ENCODE measurements at places on chromosomes 11 and 22. TPM values are rescaled to one million over a fixed set of nuclear protein-coding genes. Genes with fewer than 3 reads are reported as not detected.
A peak's percentile ranks its signal among the peaks of the same experiment; 100 is the strongest.

GRCh38 chr11:100188137-100188783, 498.8 kb upstream of the ARHGAP42 start:
- no peak for DNase-seq

- no peak for DNase-seq
Observed at GRCh38 chr22:19818324-19819207, 36.1 kb downstream of the GNB1L start.

DNA sequence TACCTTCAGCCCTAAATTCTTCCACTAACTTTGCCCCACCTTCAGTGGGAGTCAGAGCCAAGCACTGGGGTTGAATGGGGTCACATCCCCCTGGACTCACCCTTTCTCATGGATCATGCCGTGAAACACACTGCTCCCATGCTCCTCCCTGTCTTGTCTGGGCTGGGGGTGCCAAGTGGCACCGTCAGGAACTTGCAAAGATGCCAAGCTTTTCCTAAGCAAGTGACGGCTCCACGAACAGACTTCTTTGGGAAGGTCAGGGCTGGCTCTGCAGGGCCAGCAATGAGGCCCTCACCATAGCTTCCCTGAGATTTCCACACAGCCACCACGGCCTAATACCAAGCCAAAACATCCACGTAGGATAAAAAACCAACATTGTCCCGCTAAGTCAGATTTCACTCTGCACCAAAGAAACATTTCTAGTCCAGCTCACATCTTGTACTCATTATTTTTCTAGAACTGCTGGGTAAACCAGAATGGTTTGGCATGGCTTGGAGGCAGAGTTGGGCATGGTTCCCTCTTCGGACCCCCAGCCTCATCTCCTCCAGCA, 76.5 kb downstream of the NAT10 start:
- no peak for DNase-seq

DNA sequence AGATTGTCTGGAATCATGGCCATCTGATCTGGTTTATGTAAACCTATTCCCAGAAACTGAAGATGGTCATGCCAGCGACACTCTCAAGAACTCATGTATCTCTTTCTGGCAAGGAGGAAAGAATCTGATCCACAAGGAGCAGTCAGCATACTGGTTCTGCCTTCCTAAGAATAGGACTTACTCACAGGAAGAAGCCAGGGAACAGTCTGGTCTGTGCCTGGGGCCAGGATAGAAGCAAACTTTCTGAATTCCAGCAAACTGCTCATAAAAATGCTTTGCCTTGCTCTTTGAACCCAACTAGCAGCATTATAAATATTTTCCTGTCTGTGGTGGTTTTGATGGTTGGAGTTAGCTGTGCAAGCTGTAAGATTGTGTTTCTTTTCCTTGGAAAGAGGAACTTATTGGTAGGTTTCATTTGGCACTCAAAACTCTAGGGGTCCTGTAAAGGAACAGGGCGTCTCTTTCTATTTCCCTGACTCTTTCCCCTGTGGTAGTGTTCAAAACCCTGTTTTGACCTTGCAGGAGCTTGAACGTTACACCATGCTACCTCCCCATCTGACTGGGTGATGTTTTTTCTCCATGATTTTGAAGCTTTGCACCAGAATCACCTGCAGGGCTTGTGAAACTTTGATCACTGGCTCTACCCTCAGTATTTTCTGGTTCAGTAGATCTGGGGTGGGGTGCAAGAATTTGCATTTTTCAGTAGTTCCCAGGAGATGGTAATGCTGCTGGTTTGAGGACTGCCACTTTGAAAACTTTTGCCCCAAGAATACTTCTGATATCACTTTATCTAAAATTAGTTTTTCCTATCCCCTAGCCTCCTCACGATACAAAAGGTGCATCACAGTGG, 627.8 kb upstream of the ANO5 start:
- DNase-seq, result peak; percentile 1

DNA sequence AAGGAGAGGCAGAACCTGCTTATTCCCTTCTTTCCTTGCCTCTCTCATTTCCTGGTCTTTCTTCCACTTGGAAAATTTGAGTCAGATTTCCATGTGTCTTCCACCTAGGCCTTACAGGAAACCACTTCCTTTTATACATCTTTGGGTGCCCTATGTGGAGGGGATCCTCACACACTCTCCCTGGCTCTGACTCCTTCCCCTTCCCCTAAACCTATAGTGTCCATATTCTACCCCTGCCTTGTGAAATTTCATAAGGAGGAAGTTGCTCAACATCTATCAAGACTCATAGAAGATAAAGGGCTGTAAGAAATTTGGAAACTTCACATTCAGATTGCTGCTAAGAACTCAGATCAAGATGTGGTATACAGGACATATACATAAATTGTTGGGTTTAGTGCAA, 20.4 kb downstream of the TUG1 start:
- no peak for DNase-seq

DNA sequence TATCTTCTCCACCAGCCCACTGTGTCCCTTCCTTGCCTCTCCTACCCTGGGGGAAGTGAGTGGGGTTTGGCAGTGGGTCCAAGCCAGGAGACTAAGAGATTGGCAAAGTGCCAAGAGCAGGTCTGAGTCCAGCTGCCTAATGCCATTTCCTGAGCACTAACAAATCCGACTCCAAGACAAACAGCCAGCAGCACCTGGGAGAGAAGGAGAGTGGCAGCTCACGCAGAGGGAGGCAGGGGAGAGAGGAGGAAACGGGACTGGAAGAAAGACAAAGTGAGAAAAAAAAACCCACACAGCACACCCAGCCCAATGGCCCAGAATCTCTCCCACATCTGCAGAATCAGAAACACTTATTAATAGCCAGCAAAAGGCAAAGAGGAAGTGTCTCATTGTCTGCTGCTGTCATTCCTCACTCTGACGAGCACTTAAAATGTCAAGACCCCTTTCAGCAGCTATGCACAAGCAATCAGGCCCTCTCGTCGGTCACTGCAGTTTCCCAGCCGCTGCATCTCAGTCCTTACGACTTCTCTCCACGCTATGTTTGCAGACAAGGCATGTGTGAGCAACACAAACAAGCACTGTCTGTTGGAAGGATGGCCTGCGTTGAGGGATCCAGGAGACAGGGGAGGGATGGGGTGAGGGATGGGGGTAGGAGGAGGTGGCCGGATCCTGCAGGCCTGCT, 558.4 kb upstream of the CADM1 start:
- peak; percentile 14 for DNase-seq

- no peak for DNase-seq
Observed at GRCh38 chr11:68211546-68211945, 1.6 kb downstream of the KMT5B start.

The MFRP gene
- not detected for polyA plus RNA-seq

DNA sequence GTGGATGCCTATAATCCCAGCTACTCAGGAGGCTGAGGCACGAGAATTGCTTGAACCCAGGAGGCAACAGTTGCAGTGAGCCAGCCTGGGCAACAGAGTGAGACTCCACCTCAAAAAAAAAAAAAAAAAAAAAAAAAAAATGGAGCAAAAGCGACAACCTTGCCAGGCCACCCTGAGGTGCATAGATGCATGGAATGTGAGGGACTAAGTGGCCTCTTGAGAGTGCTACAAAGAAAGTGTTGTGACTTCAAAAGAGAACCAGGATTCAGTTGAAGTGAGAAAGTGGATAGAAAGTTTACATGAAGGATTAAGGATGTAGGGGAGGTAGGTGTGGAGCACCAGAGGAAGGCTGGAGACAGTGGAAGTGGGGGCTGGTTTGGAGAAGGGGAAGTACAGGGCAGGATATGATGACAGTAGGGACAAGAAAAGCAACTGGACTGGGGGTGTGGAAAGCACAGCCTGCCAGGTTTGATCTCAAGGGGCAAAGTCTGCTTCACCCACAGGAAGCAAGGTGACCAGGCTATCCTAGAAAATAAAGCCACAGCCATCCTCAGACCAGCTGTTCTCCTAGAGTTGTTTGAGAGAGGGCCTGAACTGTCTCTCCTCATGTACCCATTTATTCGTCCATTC, 36.0 kb upstream of the OLFML1 start:
- no peak for DNase-seq

DNA sequence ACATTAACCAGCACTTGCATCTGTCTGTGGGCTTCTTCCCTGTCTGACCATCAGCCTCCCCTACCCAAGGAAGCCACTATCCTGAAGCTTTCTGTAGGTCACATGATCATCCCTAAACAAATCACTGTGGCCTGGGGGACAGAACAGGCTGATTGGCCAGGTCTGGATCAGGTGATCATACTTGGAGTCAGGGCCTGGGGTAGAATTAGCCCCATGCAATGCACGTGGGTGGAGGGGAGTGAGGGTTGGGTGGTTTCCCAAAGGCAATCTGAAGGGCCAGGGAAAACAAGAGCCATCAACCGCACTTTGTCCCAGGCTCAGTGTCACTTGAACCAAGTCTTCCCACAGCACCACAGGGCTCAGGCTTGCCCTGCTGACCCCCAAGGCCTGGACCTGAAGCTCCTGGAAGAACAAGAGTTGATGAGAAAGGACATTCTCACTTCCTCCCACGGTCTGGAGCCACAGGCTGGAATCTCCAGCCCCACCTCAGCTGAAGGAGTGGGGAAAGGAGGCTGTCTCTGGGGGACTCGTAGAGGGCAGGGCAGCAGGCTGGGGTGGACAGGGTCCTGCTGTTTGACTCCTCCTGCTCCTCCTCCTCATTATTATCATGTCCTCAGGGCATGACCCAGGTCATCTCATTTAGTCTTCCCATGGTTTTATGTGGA, 31.5 kb upstream of the TSPAN18 start:
- DNase-seq, result no peak

The SLC22A8 gene
- polyA plus RNA-seq, result not detected

GRCh38 chr22:37376643-37377042, 50.6 kb downstream of the ELFN2 start:
- DNase-seq, result no peak

The NCF4 gene
- polyA plus RNA-seq, result not detected

- DNase-seq, result no peak
Observed at GRCh38 chr11:18927550-18928322, 11.5 kb downstream of the MRGPRX1 start.

The SEC14L2 gene
- polyA plus RNA-seq, result 17.3 TPM

The CDC42EP2 gene
- polyA plus RNA-seq, result 48.4 TPM

The ZNF214 gene
- polyA plus RNA-seq, result 2.0 TPM

DNA sequence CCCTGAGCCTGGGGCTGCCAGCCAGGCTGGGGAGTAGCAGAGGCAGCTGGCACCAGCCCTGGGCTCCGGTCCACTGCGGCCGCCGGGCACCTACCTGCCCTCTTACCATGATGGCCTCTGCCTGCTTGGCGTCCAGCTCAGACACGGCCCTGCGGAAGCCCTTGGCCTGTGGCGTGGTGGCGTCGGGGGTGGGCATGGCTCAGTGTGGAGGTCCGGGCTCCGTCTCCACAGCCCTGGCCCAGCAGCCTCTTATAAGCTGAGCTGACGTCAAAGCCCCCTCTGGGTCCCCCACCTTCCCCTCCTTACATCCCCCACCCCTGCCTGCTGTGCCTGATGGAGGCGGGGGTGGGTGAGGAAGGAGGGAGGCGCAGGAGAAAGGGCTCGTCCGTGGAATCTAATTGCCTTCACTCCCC, at the start of gene TH:
Gene TH, minus strand, starts transcription at position 225 of the 413 bp plus-strand sequence. Its CDS starts 29 bp downstream, at position 196.
- no peak for DNase-seq

DNA sequence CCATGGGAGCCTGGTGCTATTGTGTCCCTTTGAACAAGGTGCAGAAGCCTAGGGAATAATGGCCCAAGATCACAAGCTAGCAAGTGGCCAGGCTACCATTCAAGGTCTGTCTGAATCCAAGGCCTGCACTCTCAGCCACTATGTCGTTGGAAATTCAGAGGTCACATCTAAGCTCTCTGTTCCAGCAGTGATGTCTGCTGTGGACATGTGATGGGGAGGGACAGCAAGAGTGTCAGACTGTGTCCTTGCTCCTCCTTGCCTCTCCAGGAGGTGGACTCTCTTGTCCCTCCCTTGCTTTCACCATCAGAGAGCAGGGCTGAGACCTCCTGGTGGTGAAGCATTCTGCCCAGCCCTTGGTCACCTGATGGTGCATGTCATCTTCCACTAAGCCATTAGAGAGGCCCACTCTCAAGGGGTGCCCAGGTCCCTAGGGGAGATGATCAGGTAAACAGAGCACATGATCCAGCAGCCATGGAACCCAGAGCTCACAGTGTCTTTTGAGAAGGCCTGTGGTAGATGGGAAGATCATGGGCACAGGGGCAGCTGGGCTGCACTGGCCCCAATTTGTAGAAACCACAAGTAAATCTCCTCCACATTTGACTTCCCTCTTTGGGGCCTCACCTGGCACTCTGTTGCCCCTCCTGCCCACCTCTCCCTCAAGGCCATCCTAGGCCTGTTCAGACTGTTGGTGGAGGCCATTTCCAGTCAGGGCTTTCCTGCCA, 37.1 kb upstream of the SUSD2 start:
- DNase-seq, result no peak

The FGF4 gene
- polyA plus RNA-seq, result not detected

DNA sequence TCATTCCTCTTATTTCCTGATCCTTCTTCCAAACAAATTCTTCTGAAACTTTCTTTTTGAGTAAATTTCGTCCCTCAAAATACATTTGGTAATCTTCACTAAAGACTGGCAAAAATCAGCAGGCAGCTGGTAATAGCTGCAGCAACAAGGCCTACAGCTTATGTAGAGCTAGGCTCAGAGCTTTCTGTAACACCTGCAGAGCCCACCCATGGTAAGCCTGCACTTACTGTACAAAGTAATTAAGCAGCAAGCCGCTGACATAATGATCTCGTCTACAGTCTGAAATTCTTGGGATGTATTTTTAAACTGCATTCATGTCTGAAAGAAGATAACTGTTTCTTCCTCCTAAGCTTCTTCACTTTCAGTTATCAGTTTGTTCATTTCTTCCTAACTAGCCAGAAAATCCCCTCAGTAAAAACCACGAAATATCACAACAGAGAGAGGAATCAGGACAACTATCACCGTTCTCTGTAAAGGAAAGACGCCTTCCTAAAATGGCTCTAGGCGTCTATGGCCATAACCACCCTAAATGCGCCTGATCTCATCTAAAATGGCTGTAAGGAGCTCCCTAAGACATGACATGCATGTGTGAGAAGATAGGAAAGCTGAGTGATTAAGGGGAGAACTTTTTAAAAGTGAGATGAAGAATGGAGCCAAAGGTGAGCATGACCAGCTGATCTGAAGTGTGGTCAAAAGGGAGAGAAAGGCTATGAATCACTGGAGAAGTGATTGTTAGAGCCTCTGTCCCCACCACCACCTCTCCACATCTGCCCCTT, 56.2 kb downstream of the DENND5A start:
- peak; percentile 58 for DNase-seq

DNA sequence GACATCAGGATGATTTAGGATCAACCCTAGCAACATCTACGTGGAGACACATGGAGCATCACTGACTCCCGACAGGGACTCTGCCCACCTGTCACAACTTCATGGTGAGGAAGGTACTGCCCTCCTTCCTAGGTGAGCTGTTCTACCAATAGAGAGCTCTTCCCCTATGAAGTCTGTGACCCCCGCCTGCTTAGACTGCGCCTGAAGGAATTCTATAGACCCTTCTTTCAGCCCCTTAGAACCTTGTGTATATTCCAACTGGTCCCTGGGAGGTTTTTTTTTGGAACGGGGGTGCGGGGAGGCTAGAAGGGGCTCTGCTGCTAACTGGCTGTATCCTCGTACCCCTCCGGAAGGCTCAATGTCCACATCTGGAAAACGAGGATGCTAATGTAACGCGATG, 566 bp downstream of the INTS4 start:
- no peak for DNase-seq

DNA sequence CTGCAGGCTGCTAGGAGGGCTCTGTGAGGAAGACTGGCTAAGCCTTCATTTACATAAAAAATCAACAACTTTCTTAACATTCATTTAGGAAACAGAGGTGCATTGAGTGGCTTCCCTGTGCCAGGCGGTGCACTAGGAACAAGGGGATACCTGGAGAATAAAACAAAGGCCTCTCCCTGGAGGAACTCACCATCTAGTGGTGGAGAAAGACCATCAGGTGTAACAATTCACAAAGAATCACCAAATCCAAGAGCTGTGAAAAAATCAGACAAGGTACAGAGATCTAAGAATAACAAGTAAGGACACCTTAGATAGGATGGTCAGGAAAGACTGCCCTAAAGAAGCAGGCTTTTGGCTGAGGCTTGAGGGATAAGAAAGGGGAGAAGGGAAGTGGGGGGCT, 40.3 kb downstream of the CSNK2A3 start:
- no peak for DNase-seq
